ENCODE measurements at places on chromosomes 11 and 22.

DNA sequence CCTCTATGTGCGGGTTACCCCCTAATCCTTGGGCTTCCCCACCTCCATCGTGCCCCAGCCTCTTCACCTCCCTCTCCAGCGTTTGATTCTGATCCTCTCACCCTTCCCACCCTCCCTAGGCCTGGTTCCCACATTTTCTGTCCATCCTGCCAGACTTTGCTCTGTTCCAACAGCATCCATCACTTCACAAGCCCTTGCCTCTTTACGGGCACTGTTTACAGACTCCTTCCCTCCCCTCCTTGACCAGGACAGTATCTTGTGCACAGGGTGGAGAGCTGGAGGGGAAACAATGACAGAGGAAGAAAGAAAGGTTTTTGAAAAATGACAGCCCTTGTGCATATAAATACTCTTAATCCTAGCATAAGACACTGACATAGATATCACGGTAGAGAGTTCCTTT, 30.4 kb downstream of the FEZ1 start:
- no peak for DNase-seq

GRCh38 chr11:95790933-95791708, 823 bp downstream of the CEP57 start:
- DNase-seq, result peak; percentile 88

DNA sequence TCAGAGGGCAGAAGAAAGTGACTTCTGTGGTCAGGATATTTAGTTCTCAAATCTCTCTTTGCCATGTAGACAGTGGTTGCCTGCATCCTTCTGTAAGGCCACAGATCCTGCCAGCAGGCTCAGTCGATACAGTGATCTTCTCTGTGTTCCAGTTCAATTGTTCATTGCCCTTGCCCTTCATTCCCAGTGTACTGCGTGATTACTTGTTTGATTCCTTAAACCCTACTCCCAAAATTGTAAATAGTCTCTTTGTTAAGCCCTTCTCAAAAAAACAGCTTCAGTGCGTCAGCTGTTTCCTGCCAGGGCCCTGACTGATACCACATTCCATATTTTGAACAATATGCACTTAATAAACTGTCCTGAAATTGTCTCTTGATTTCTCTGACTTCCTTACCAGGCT, 9.3 kb upstream of the TYR start:
- no peak for DNase-seq

GRCh38 chr11:74935285-74935684, 13.6 kb downstream of the XRRA1 start:
- no peak for DNase-seq

- no peak for DNase-seq
Observed at GRCh38 chr11:74310857-74311256, 583 bp downstream of the P4HA3 start.
